Activated CD4-positive, alpha-beta memory T cell treated with anti-CD3 and anti-CD28 coated beads, Interleukin-2, amount 10 ng/mL, durations not matched to agents 7 days and 5 days (primary cell): ENCODE measurements at places on chromosomes 7 and 10. TPM values are rescaled to one million over a fixed set of nuclear protein-coding genes. Genes with fewer than 3 reads are reported as not detected.

- H3K27ac ChIP-seq, result no peak overlapping the region
- DNase-seq, result no peak
- no peaks in the 10 kb centered on the region for H3K27me3 ChIP-seq
- H3K4me1 ChIP-seq, result peaks cover 20% of the 10 kb centered on the region
These were observed 78.7 kb upstream of the C1GALT1 start for GRCh38 chr7:7103343-7104313.

DNA sequence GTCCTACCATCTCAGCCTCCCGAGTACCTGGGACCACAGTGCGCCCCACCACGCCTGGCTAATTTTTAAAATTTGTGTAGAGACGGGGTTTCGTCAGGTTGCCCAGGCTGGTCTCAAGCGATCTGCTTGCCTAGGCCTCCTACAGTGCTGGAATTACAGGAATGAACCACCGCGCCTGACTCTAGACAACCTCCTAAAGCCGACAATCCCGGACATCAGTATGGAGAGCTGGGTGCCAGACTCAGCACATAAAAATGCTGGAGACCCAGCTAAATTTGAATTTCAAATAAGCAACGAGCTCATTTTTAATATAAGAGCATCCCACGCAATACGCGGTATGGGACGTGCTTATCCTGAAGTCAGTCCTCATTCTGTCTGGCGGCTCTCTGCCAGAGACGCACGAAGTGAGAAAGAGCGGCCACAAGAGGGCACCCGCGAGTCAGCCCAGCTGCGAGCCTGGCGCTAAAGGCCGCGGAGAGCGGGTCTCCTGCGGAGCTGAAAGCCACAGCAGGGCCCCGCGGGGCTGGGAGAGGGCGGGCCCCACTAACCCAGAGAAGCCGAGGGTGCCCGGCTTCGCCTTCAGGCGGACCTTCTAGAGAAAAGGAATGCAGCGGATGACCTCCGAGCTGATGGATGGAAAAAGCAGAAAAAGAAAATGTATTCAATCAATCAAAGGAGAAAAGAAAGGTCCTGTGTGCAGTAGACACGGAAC, 7.0 kb downstream of the CALY start:
- H3K27me3 ChIP-seq, result peaks cover 68% of the 10 kb centered on the region
- no peaks in the 10 kb centered on the region for H3K36me3 ChIP-seq
- H3K4me3 ChIP-seq, result no peak overlapping the region

GRCh38 chr7:6168477-6168868, 104.0 kb downstream of the CYTH3 start:
- H3K36me3 ChIP-seq, result no peaks in the 10 kb centered on the region
- no peak for DNase-seq
- H3K27ac ChIP-seq, result no peak overlapping the region
- no peak overlapping the region for H3K4me3 ChIP-seq
- no peaks in the 10 kb centered on the region for H3K4me1 ChIP-seq

The UCMA gene
- not detected for total RNA-seq
